GM03348 (cell line): ENCODE measurements at places on chromosomes 6 and 20.

GRCh38 chr20:33731693-33732165, at the start of gene ZNF341:
TSS of gene ZNF341 (plus strand) at chr20:33731996. CDS start at chr20:33732022, 26 bp downstream.
- DNase-seq = peak; percentile 94

DNA sequence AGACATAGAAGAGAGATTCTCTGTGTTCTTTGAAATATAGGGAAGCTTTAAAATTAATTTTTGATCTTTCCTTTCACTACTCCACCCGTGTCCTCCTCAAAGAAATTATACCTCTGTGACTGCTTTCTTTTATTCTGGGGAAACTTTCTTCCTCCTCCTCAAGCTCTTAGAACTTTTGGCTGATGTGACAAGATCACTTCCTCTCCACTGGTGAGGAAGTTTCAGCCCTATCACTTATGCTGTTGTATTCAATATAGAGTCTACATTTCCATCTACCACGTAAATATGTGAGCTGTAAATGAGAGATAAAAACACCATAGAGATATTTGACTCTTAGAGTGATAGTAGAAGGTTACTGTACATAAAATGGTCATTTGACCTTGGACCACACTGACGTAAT, 141.9 kb upstream of the SASH1 start:
- no peak for DNase-seq

DNA sequence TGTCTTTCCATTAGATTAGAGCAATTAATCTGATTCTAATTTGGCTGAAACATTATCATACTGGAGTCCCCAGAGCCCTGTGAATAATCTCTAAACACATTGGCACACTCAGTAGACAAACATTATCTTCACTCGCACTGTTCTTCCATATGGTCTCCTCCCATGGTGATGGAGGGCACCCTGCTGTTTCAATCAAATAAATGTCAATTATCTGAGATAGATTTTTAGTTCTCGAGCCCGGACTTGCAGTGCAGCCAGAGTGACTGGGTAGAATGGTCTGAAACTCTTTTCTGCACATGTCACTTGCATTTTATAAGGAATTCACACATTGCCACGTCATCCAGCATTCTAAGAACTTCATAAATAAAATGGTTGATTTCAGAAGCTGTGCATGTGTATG, 90.6 kb upstream of the MAP3K7 start:
- no peak for DNase-seq

DNA sequence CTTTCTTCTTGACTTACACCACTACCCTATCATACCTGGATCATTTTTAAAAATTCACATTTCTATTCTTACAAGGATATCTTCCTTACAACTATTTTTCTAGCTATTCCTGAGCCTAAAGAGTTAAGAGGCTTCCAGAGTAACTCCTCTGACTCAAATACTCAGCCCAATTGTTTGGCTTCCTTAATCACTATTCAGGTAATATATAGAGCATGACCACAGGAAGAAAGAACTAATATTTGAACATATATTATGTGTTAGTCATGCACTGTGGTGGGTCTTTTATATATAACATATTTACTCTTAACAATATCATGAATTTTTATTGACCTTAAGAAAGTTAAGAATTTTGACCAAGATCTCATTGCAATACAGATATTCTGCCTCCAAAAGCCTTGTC, 42.0 kb upstream of the ID4 start:
- no peak for DNase-seq

DNA sequence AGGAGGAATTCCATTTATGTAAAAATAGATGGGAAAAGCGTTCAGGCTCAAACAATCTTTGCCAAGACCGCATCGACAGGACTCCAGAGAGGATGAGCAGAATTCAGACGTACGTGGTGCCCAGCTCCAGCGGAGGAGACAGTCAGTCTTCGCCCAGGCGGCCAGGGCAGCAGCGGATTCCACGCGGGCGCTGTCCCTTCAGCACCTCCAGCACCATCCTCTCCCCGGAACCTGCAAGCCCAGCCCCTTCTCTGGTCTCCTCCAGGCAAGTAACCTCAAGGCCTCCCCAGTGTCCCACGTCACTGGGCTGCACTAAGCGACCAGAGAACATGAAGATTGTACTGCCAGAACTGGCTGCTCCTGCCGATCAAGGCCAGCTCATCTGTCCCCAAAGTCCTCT, 2.8 kb upstream of the KCNQ2 start:
- DNase-seq = peak; percentile 71

GRCh38 chr6:158850807-158851115, 31.6 kb upstream of the EZR start:
- peak; percentile 40 for DNase-seq

DNA sequence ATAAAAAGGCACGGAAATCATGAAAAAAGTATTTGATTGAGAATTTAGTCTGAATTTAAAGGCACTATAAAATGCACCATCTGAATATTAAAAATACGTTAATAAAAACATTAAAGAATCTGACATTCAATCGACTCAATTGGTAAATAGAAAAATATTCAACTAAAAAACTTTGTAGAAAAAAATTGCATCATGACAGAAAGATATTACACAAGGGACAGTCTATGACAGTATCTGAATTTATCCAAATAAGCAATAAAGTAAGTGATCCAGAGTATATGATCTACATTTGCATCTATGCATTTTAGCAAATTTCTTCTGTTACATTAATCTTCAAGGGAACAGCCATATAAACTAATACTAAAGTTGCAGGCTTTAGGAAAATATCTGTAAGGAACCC, 9.4 kb downstream of the FRK start:
- no peak for DNase-seq

GRCh38 chr6:70221025-70221714, 81.7 kb downstream of the COL9A1 start:
- peak; percentile 52 for DNase-seq

DNA sequence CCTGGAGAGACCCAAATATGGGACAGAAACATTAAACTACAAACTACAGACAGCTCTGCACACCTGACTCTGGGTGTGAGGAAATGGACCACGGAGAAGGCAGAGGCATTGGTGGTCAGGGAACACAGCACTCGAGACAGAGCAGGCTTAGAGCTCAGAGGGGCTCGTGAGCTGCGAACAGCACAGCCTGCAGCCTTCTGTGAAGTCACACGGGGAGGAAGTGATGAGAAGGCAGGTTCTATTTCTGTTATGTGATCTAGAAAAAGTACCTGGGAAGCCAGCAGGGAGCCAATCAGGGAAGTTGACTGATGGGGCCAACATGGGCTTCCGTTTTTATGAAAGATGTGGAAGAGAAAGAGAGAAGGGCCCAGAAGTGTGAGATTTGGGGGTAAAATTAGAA, 88.9 kb upstream of the SNAP25 start:
- no peak for DNase-seq

DNA sequence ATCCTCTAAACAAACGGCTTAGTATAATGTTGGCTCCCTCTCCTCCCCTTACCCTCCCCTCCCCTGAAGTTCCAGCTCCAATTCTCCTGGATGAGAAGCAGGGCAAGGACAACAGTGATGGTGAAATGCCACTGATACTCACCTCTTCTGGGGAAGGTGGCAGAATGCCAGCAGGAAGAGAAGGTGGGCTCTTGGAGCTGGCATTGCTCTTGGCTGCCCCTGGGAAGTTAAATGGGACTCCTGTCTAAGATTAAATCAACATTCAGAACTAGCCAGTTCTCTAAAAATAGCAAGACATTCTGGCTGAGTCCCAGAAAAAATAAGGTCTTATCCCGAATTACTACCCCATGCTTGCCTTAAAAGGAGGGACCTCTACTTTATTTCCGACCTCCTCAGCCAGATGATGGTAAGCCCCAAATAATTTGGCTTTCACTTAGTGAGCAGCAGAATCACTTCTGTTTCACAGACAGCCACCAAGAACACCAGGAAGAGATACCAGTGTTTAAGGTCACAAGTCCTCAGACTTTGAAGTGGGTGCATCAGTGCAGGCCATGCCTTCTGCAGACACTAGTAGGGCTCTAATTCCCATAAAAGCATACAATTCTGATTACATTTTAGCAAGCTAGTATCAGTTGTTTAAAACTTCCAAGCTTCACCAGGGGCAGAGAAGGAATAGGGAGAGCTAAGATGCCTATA, 46.0 kb upstream of the IL17A start:
- DNase-seq = no peak

GRCh38 chr6:150711584-150712504, 112.2 kb downstream of the PLEKHG1 start:
- no peak for DNase-seq

DNA sequence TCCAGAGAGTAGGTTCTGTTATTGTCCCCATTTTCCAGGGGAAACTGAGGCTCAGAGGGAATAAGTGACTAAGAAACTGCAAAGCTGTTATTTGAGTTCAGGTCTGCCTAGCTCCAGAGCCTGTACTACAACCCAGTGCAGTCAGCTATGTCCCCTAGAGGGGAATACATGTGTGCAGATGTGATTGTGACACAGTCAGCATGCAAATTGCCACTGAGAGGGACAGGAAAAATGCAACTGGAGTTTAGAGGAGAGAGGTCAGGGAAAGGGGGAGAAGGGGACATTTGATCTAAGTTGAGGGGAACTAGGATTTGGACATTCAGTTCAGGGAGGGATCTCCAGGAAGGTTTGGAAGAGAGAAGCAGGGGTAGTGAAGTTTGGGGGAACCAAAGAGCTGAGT, 38.6 kb upstream of the EPB41L1 start:
- no peak for DNase-seq

DNA sequence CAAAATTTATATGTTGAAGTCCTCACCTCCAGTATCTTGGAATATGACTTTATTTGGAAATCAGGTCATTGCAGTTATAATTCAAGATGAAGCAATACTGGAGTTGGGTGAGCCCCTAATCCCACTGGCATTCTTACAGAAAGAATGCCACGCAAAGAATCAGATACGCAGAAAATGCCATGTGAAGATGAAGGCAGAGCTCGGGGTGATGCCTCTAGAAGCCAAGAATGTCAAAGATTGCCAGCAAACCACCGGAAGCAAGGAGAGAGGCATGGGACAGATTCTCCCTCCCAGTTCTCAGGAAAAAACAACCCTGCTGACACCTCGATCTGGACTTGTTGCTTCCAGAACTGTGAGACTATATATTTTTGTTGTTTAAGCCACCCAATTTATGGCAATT, 273.4 kb upstream of the CITED2 start:
- DNase-seq = no peak

GRCh38 chr6:24283043-24283985, 74.5 kb downstream of the DCDC2 start:
- peak; percentile 75 for DNase-seq

- DNase-seq = no peak
Measured at GRCh38 chr6:169970306-169970988, 219.0 kb downstream of the ERMARD start.

GRCh38 chr6:42819803-42820511, 38.1 kb downstream of the BICRAL start:
- peak; percentile 55 for DNase-seq

DNA sequence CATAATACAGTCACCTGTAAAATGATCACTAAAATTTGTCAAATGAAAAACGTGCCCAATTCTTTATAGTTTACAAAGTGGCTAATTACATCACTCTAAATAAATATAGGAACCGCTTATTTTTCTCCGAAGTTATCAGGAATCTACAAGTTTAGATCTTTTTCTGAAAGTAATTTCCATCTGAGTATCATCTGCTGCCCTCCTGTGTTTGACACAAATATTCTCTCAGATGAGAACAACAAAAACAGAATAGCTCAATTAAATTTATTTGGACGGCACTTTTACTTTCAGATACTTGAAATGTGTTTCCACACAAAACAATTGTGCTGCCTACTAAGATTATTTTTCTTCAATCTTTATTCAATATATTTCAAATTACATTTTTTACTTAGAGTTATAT, 5.0 kb downstream of the SF3B5 start:
- DNase-seq = peak; percentile 7

DNA sequence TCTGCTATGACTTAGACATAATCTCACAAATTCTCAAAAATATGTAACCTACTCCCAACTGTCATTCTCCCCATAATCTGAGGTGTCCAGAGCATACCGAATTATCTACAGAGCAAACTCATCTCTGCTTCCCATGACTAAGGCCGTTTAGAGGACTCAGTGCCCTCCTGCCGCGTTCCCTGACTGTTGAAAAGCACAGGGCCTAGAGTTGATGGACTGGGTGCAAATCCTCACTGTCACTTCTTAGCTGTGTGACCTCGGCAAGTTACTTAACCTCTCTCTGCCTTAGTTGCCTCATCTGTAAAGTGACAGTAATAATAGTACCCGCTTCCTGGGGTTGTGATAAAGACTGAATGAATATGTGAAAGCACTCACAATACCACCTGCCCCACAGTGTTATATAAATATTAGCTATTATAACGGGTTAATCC, 4.7 kb upstream of the TUBB2A start:
- no peak for DNase-seq
